ENCODE measurements at places on chromosomes 2 and 18. TPM values are rescaled to one million over a fixed set of nuclear protein-coding genes. Genes with fewer than 3 reads are reported as not detected.

Gene PKP4
- 40.6 TPM for total RNA-seq

Gene AGXT
- not detected for total RNA-seq

Gene MFSD2B
- total RNA-seq, result not detected

Gene RGPD3
- not detected for total RNA-seq

Gene KLHL30
- not detected for total RNA-seq

Gene GFPT1
- total RNA-seq, result 21.7 TPM

Gene UCN
- total RNA-seq, result 2.6 TPM

Gene GPC1
- total RNA-seq, result 3.2 TPM

Gene FAM110C
- total RNA-seq, result 0.37 TPM

Gene NAT8
- total RNA-seq, result not detected

Gene CYP26B1
- not detected for total RNA-seq

Gene RNF144A
- total RNA-seq, result 20.0 TPM

Gene C2orf81
- 0.93 TPM for total RNA-seq

Gene MSTN
- total RNA-seq, result not detected

Gene COLEC11
- total RNA-seq, result 0.23 TPM

Gene PARD3B
- total RNA-seq, result not detected

Gene DTNA
- total RNA-seq, result not detected

Gene ELMOD3
- total RNA-seq, result 21.7 TPM

Gene EFEMP1
- not detected for total RNA-seq

Gene GRB14
- not detected for total RNA-seq

Gene DSC2
- total RNA-seq, result not detected

Gene RNASEH1
- total RNA-seq, result 32.9 TPM

Gene FN1
- total RNA-seq, result 0.70 TPM

Gene PLCD4
- total RNA-seq, result 0.53 TPM

Gene CCDC74B
- 0.23 TPM for total RNA-seq

Gene CPLX4
- total RNA-seq, result not detected

Gene SPHKAP
- not detected for total RNA-seq

Gene HOXD12
- total RNA-seq, result not detected

Gene TMEM169
- total RNA-seq, result 1.1 TPM

Measured in activated CD8-positive, alpha-beta memory T cell treated with anti-CD3 and anti-CD28 coated beads, Interleukin-2, amount 10 ng/mL, durations not matched to agents 7 days and 5 days (primary cell).